ENCODE measurements at places on chromosomes 1 and 21. TPM values are rescaled to one million over a fixed set of nuclear protein-coding genes. Genes with fewer than 3 reads are reported as not detected.

The PDZK1IP1 gene
- not detected for total RNA-seq

The PLA2G2D gene
- not detected for total RNA-seq

The S100A13 gene
- total RNA-seq: 6.0 TPM

The HSPA6 gene
- total RNA-seq: 3.6 TPM

The WLS gene
- total RNA-seq: not detected

GRCh38 chr1:34037109-34037508 is 127.9 kb downstream of the CSMD2 start:
- H3K4me1 ChIP-seq: no peaks in the 10 kb centered on the region
- H3K27ac ChIP-seq: no peak overlapping the region
- peaks cover 2% of the 10 kb centered on the region for H3K27me3 ChIP-seq
- no peak for DNase-seq
- H3K4me3 ChIP-seq: no peak overlapping the region
- no peaks in the 10 kb centered on the region for H3K36me3 ChIP-seq

GRCh38 chr1:44820328-44821239 is 12.3 kb downstream of the BTBD19 start:
- no peak for DNase-seq
- H3K4me1 ChIP-seq: peaks cover 29% of the 10 kb centered on the region
- no peaks in the 10 kb centered on the region for H3K36me3 ChIP-seq
- H3K27ac ChIP-seq: peak overlapping the region; percentile 100

GRCh38 chr1:203038891-203039608 is 12.8 kb downstream of the PPFIA4 start:
- peaks cover 4% of the 10 kb centered on the region for H3K4me1 ChIP-seq
- no peak overlapping the region for H3K27ac ChIP-seq
- peak; percentile 44 for DNase-seq
- H3K27me3 ChIP-seq: peaks cover 11% of the 10 kb centered on the region
- H3K4me3 ChIP-seq: no peak overlapping the region

- H3K27me3 ChIP-seq: peaks cover 1% of the 10 kb centered on the region
- no peak for DNase-seq
- H3K27ac ChIP-seq: no peak overlapping the region
- peaks cover 3% of the 10 kb centered on the region for H3K4me1 ChIP-seq
Observed at GRCh38 chr1:245263529-245264095, 108.8 kb downstream of the KIF26B start.

- H3K4me3 ChIP-seq: no peak overlapping the region
- no peaks in the 10 kb centered on the region for H3K27me3 ChIP-seq
- H3K27ac ChIP-seq: no peak overlapping the region
- DNase-seq: no peak
- peaks cover 21% of the 10 kb centered on the region for H3K4me1 ChIP-seq
- H3K36me3 ChIP-seq: no peaks in the 10 kb centered on the region
Observed at GRCh38 chr1:55275941-55276341, 60.8 kb upstream of the USP24 start.

DNA sequence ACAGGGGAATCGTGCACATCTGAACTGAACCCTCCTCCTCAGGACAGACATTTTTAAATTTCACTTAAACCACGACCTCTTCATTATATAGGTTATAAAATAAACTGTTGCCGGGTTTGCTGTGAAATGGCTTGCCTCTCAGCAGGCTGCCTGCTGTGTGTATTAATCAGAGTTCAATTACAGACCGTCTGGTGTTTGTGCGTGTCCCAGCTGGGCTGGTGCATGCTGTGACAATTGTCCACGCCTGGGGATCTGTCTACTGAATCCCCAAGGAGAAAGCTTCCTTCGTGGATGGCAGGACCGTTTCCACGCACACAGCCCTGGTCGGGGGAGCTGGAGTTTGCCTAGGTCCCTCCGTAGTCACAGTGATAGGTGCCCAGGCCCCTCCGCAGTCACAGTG is 13.4 kb upstream of the AGPAT3 start:
- H3K27me3 ChIP-seq: peaks cover 6% of the 10 kb centered on the region
- H3K4me1 ChIP-seq: peaks cover 8% of the 10 kb centered on the region
- H3K27ac ChIP-seq: no peak overlapping the region
- no peak overlapping the region for H3K4me3 ChIP-seq
- H3K36me3 ChIP-seq: peaks cover 4% of the 10 kb centered on the region

DNA sequence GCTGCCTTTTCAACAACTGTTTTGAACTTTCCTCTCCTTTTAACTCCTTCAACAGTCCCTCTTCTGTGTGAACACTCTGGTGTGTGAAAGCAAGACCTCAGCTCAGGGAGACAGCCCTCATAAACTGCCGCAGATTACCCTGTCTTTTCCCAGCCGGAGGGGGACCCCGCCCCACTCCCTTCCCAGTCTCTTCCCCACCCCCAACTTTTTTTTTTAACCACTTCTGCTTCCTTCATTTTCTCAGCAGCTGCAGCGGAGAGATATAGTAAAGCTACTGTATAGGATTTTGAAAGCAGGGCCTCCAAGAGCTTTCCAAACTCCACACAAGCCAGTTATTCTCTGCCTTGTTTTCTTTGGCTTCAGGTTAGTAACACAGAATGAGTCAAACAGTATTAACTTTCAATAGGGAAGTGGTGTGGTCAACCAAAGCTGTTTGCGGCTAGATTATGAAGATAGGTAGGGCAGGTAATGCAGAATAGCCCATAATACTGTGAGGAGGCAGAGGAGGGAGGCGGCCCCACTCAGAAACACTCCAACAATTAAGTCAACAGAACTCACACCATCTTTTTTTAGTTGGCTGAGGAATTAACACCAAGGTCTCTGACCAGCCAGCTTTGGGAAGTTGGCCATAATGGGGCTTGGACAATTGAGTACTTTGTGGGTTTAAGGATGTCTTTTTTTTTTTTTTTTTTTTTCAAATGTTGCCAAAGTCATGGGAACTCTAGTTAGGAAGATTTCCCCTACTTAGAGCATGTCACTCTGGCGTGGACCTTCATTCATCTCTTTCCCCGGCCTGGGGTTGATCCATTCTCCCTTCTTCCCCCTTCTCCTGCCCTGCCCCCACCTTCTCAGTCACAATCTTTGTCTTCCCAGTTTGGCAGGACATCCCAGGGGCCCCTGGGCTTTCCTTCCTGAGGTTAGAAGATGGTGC is 177.0 kb downstream of the CLIC6 start:
- H3K36me3 ChIP-seq: peaks cover 6% of the 10 kb centered on the region
- H3K4me3 ChIP-seq: no peak overlapping the region

- peak overlapping the region; percentile 72 for H3K27ac ChIP-seq
- peak; percentile 28 for DNase-seq
- H3K4me1 ChIP-seq: peaks cover 4% of the 10 kb centered on the region
- H3K4me3 ChIP-seq: peak overlapping the region; percentile 80
Observed at GRCh38 chr1:206634365-206635079, 814 bp upstream of the DYRK3 start.

- no peak for DNase-seq
- H3K4me3 ChIP-seq: no peak overlapping the region
- no peak overlapping the region for H3K27ac ChIP-seq
- H3K36me3 ChIP-seq: no peaks in the 10 kb centered on the region
- H3K27me3 ChIP-seq: peaks cover 12% of the 10 kb centered on the region
Observed at GRCh38 chr21:41958886-41959563, 5.2 kb upstream of the C2CD2 start.

DNA sequence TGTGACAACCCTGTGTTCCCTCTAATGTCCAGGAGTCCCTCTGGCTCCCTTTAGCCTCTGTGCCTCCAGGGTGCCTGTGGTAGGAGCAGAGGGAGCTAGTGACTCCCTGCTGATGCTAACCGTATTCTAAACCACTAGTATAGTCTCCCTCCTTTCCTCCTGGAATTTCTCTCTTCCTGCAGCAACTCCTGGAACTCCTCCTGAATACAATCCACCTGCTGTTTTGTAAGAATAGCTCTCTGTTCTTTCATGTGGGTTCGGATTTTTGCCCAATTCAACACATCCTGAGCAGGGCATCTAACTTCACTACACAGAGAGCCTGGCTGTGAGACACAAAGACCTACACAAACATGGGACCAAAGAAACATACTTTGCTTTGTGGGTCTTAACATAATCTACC is 107.9 kb downstream of the RUNX1 start:
- no peaks in the 10 kb centered on the region for H3K27me3 ChIP-seq
- no peak overlapping the region for H3K4me3 ChIP-seq
- H3K36me3 ChIP-seq: no peaks in the 10 kb centered on the region
- H3K27ac ChIP-seq: peak overlapping the region; percentile 79
- no peak for DNase-seq
- peaks cover 73% of the 10 kb centered on the region for H3K4me1 ChIP-seq

GRCh38 chr1:236457775-236458174 is 63.7 kb downstream of the EDARADD start:
- H3K27me3 ChIP-seq: peaks cover 19% of the 10 kb centered on the region
- peaks cover 8% of the 10 kb centered on the region for H3K4me1 ChIP-seq
- no peaks in the 10 kb centered on the region for H3K36me3 ChIP-seq
- H3K4me3 ChIP-seq: no peak overlapping the region
- no peak for DNase-seq

DNA sequence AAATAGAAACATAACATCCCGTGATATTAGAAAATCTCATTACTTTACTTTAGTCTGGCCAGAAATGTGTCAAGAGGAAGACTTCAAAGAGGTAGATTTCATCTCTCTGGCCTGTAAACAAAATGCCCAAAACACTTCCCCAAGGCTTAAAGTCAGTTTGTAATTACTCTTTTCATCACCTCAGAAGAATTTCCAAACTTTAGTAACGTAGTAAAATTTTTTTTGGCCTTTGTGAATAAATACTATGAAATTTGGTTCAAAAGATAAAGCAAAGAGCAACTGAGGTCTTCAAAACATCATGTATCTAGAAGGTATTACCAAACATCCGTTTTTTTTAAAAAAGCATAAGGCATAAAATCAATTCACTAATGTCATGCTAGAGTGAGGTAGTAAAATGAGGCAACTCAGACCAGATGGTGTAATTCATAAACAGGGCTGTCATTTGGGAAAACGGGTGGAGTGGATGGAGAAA is 51.4 kb downstream of the LEPR start:
- DNase-seq: no peak
- no peak overlapping the region for H3K4me3 ChIP-seq
- no peaks in the 10 kb centered on the region for H3K36me3 ChIP-seq
- H3K27me3 ChIP-seq: no peaks in the 10 kb centered on the region

DNA sequence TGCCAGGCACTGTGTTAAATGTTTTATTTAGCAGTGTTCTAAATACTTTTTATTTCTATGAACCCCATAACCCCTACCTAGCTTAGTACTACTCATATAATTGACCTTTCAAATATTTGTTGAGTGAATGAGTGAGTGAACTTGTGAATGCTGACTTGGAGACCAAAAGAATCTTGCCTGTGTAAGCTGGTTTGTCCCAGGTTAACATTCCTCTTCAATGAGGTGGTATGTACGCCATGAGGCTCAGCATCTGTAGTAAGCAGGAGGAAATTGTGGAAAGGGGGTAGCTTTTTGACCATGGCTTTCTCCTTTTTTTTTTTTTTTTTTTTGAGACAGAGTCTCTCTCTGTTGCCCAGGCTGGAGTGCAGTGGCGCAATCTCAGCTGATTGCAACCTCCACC is 14.6 kb downstream of the MED18 start:
- DNase-seq: no peak
- no peaks in the 10 kb centered on the region for H3K36me3 ChIP-seq
- peaks cover 5% of the 10 kb centered on the region for H3K4me1 ChIP-seq
- no peaks in the 10 kb centered on the region for H3K27me3 ChIP-seq
- no peak overlapping the region for H3K4me3 ChIP-seq
- no peak overlapping the region for H3K27ac ChIP-seq

DNA sequence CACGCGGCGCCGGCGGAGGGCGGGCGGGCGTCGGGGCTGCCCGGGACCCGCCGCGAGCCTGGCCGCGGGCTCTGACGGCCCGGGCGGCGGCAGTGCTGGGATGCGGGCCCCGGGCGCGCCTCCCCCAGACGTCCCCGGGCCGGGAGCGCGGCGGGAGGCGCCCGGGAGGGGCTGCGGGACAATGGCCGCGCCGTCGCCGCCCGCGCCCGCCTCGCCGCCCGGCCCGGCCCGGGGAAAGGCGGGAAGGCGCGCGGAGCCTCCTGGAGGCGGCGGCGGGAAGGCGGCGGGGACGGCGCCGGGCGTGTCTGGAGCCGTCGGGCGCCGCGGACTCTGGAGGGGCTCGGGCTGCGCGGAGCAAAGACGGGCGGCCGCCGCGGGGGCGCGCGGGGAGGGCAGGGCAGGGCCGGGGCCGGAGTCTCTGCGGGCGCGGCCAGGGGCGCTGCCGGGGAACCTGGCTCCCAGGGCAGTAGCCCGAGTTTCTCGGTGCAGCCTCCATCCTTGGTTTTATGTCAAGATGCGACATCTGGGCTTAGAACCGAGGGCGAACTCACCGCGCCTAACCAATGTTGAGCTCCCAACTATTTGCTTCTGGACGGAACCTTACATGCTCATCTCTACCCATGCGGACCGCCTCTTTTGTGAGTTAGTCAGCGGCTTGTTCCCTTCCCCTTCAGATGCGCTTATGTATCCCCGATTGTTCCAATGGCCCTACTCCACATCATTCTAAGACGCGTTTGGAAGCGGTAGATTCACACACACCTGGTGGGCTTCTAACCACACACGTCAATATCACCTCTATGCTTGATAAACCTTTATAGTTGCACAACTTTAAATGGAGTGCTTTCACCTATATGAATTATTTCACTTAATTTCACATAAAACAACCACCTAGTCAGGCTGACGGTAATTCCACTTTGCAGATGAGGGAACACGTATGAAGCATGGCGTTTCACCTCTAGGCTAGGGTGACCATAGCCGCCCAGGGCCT is 651 bp downstream of the ZBTB8A start:
- H3K36me3 ChIP-seq: no peaks in the 10 kb centered on the region
- H3K27me3 ChIP-seq: peaks cover 36% of the 10 kb centered on the region
- H3K4me3 ChIP-seq: peak overlapping the region; percentile 89
- peaks cover 12% of the 10 kb centered on the region for H3K4me1 ChIP-seq

- H3K27ac ChIP-seq: no peak overlapping the region
- H3K27me3 ChIP-seq: no peaks in the 10 kb centered on the region
- H3K36me3 ChIP-seq: peaks cover 5% of the 10 kb centered on the region
Observed at GRCh38 chr1:241240069-241240468, 116.9 kb downstream of the RGS7 start.

- no peak for DNase-seq
- peaks cover 28% of the 10 kb centered on the region for H3K27me3 ChIP-seq
- no peaks in the 10 kb centered on the region for H3K4me1 ChIP-seq
Observed at GRCh38 chr1:78227705-78228635, 182.2 kb downstream of the GIPC2 start.

GRCh38 chr1:77732090-77732489 is 27.6 kb downstream of the USP33 start:
- H3K4me3 ChIP-seq: no peak overlapping the region
- no peaks in the 10 kb centered on the region for H3K27me3 ChIP-seq
- no peak for DNase-seq
- peaks cover 7% of the 10 kb centered on the region for H3K4me1 ChIP-seq
- no peak overlapping the region for H3K27ac ChIP-seq

DNA sequence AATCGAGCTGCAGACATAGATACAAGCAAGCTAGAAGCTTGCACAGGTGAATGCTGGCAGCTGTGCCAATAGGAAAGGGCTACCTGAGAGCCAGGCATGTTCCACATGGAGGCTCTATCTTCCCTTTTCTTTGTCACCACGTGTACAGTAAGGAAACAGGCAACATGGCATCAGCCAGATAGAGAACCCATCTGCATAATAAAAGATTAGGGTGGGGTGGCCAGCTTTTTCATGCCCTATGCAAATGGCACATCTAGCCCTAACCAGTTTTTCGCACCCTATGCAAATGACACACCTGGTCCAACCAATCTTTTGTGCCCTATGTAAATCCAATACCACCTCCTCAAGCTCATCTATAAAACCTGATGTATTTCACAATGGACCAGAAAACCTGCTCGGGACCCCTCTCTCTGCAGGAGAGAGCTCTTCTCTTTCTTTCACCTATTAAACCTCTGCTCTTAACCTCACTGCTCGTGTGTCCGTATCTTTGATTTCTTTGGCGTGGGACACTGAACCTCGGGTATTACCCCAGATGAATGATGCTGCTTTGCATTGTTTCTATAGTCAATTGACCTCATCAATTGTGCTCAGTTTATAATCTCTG is 93.9 kb downstream of the SLC30A10 start:
- no peaks in the 10 kb centered on the region for H3K4me1 ChIP-seq
- no peak overlapping the region for H3K4me3 ChIP-seq
- no peak overlapping the region for H3K27ac ChIP-seq
- peaks cover 25% of the 10 kb centered on the region for H3K27me3 ChIP-seq
- no peak for DNase-seq

Data from naive thymus-derived CD8-positive, alpha-beta T cell (primary cell).